ENCODE measurements at places on chromosomes 4 and X.

- no peak for DNase-seq
Measured at GRCh38 chr4:55159851-55160250, 34.5 kb upstream of the KDR start.

DNA sequence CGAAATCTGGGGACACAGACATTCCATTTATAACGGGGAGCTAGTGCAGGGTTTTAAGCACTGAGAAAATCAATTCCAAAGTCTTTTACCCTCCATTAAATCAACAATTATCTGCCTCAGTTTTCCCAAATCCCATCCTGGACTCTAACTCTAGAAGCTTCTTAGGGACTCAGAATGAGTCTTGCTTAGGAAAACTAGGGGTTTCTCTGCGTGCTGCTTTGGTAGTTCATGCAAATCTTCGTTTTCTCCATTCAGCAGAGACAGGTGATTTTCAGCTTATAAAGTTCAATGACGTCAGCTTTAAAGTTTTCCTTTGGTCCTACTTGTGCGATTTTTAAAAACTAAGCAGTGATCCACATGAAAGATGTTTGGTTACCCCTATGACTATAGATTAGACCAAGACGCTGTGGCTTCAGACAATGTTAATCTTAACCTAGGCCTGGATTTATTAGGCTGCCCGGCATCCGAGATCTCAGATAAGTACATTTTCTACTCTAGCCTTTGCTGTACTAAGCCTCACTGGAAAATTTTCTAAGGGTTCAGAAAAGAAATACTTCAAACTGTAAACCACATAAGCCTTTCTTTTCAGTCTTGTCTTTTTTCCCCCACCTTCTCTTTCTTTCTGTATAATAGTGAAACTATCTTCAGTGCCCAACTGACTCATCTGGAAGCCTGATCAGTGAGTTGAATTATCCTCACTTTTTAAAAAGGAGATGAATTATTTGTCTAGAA, 121.4 kb upstream of the GATB start:
- no peak for DNase-seq

- DNase-seq: no peak
Measured at GRCh38 chr4:41215155-41215554, 813 bp upstream of the APBB2 start.

DNA sequence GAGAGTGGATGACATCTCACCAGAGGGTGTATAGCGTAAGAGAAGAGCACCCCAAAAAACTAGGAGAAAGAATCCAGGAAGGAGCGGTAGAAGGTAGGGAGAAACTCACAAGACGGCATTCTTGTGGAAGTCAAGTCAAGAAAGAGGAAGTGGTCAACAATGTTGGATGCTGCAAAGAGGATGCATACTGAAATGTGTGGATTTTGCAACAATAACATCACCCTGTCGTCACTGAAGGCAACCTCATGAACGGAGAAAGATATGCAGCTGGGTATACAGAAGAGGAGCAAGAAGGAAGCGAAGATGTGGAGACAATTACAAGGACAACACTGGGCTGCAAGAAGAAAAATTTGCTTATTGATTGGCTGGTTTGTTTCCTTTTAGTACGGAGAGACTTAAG, 11.4 kb upstream of the TAPT1 start:
- DNase-seq: no peak

GRCh38 chr4:31045724-31046318, 325.7 kb downstream of the PCDH7 start:
- no peak for DNase-seq

GRCh38 chrX:7261672-7262332, 113.8 kb upstream of the PUDP start:
- no peak for DNase-seq

GRCh38 chr4:85607624-85608023, 132.7 kb downstream of the ARHGAP24 start:
- DNase-seq: no peak

GRCh38 chrX:1558761-1559468, 21.9 kb upstream of the P2RY8 start:
- DNase-seq: no peak

GRCh38 chr4:954211-955020, 19.0 kb downstream of the DGKQ start:
- no peak for DNase-seq

DNA sequence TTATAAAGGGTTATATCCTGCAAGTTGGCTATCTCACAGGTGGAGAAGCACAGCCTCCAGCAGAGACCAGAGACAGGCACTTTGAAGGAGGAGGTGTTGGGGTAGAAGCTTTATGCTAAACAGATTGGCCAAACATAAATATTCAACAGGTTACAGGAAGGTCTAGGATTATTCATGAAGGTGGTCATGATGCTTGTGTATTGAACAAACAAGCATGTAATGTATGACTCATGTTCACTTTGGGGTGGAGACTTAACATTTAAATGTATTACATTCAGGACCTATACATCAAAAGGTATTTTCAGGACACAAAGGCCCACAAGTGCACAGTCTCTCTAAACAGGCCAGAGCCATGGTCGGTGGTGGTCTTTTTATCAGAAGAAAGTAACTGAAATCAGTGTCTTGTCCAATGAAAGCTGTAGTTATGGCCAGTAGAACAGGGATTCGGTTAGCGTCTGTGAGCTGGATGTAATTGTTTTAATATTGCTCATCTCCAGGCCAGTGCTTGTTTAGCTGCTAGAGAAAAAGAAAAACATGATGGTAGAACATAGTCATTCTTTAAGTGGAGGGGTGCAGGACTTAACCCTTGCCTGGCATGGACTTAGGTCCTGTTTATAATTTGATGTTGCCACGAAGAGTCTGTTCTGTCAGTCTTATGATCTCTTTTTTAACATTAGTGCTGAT, 555.2 kb upstream of the PCDH10 start:
- no peak for DNase-seq

GRCh38 chr4:69617083-69617694, 22.3 kb downstream of the UGT2A2 start:
- DNase-seq: no peak

GRCh38 chr4:114509340-114509739, 89.3 kb upstream of the UGT8 start:
- DNase-seq: no peak

DNA sequence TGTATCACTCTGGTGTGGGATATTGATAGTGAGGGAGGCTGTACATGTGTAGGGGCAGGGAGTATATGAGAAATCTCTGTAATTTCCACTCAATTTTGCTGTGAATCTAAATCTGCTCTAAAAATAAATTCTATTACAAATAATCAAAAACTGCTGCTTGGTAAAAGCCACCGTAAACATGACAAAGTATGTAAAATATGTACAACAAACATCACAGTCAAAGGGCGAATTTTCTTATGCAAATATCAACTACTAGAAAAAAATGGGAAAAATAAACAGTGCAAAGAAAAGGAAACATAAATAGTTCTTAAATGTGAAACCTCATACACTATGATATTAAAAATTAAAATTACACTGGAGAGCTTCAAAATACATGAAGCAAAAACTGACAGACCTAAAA, 105.1 kb upstream of the DCLK2 start:
- no peak for DNase-seq

DNA sequence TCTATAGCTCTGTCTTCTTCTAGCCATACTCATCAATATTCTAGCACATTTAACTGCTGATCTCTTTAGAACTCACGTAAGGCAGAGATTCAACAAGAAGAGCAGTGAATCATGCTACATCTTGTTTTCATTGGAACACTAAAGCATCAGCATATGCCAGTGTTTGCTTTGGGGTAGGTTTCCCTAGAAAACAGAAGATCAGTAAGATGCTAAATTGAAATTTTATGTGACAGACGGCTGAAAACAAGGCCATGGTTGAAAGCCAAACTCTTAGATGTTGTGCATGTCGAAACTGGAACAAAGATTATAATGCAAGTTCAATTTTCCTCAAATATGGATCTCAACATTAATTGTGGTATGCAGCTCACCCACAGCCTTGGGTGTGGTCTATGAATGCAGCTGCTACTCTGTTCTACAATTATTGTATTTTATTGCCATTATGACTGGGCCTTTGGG, 107.6 kb downstream of the PDLIM5 start:
- no peak for DNase-seq

DNA sequence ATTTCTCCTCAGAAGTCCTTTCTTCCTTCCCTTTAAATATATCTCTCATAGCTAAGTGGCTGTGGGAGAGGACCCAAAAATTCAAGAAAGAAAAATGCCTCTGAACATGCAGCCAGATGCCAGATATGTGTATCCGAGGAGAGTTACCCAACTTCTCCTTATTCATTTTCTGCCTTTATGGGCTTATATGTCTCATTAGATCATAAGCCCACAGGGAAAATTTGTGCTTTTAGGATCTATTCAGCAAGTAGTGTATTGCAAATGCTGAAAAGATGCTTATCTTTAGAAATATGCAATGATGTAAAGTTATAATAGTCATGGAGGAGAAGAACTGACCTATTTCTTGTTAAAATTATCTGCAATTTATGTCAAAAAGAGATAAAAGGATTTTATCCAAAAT, 371.8 kb upstream of the NOCT start:
- DNase-seq: no peak

GRCh38 chr4:37561803-37562207, 124.4 kb downstream of the RELL1 start:
- no peak for DNase-seq

DNA sequence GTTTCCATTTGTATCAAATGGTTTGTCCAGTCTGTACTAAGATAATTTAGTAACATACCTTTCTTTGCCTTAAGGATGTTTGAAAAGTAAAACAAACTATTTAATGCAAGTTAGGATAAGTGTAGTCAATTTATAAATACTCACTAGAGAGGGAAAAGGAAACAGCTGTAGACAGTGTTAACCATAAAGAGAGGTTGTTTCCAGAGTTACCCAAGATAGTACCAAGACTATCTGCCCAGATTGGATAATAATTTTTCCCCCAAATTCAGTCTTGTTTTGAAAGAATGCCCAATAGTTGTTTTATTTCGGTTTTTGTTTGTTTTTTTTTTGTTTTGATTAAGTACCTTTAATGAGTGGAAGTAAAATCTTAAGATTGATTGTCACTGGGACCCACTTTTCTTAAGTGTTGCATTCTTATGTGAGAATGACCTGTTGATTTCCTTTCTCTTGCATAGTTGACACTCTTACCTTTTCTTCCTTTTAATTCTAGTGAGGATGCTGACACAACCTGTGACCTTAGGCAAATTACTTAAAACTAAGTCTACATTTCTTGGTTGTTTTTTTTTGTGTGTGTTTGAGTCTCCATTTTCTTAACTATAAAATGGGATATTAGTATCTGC, 12.8 kb downstream of the AFF1 start:
- no peak for DNase-seq

- DNase-seq: no peak
Measured at GRCh38 chr4:17063888-17064287, 165.4 kb upstream of the LDB2 start.

DNA sequence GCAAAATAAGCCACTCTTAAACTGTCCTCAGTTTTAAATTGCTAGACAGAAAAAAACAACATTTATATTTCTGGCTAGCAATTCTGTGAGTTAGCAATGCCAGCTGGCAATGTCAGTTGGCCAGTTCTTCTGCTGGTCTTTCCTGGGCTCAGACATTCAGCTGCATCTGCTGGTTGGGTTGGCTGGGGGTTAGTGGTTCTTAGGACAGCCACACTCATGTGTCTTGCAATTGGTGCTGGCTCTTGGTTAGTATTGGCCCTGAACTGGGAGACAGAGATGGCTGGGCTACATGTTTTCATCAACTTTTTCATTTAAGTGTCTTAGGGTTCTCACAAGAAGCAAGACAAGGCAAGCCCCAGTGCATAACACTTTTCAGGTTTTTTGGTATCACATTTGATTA, 48.0 kb upstream of the PDLIM5 start:
- no peak for DNase-seq

GRCh38 chr4:173794662-173795061, 264.6 kb upstream of the HAND2 start:
- DNase-seq: no peak

- DNase-seq: no peak
Measured at GRCh38 chrX:2677764-2678163, 13.3 kb upstream of the CD99 start.

GRCh38 chr4:165398570-165398969, 19.8 kb downstream of the CPE start:
- DNase-seq: no peak

- DNase-seq: no peak
Measured at GRCh38 chr4:3775005-3775404, 8.8 kb downstream of the ADRA2C start.

DNA sequence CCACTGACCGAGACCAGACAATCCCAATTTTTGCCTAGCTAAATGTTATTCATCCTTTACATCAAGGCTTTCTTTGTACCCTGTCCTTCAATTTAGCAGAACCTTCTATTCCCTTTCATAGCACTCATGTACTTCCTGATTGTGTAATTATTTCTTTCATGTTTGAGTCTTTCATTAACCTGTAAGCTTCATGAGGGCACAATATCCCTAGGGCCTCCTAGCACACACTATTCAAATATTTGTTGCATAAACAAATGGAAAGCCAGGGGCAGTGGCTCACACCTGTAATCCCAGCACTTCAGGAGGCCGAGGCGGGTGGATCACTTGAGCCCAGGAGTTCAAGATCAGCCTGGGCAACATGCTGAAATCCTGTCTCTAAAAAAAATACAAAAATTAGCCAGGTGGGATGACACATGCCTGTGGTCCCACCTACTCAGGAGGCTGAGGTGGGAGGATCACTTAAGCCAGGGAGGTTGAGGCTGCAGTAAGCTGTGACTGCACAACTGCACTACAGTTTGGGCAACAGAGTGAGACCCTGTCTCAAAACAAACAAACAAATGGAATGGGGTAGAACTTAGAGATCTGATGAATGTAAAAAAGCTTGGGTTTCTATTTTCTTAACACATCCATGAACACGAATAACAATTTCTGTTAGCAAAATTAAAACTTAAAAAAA, 59.0 kb downstream of the SAT1 start:
- no peak for DNase-seq

GRCh38 chr4:1590244-1590643, 93.9 kb downstream of the FAM53A start:
- DNase-seq: no peak

GRCh38 chr4:141638230-141638629, 1.8 kb downstream of the IL15 start:
- DNase-seq: no peak

DNA sequence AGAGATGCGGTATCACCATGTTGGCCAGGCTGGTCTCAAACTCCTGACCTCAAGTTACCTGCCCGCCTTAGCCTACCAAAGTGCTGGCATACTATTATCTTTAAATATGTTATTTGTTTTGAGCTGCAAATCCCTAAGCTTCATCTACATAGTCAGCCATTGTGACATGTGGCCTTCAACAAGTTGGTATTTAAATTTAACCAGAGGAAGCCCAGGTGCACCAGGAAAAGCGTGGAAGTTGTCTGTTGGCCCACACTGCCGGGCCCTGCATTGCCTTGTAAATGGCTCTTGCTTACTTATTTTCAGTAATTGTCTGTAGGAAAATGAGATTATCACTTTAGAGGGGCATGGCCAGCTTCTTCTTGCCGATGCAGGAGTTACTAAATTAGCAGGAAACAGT, 6.0 kb downstream of the WWC2 start:
- DNase-seq: no peak

GRCh38 chr4:37430718-37431416, 186.3 kb downstream of the NWD2 start:
- no peak for DNase-seq
